GM23248 (cell line): ENCODE measurements at places on chromosomes 16 and 17.

- no peak for DNase-seq
These were observed 24.1 kb downstream of the TMEM204 start for GRCh38 chr16:1557576-1557975.

GRCh38 chr17:291587-291986 is 61.0 kb downstream of the RPH3AL start:
- no peak for DNase-seq

- no peak for DNase-seq
These were observed 426.6 kb downstream of the HAPSTR1 start for GRCh38 chr16:9518051-9518450.

- no peak for DNase-seq
These were observed 16.6 kb upstream of the IL21R start for GRCh38 chr16:27385398-27385797.

DNA sequence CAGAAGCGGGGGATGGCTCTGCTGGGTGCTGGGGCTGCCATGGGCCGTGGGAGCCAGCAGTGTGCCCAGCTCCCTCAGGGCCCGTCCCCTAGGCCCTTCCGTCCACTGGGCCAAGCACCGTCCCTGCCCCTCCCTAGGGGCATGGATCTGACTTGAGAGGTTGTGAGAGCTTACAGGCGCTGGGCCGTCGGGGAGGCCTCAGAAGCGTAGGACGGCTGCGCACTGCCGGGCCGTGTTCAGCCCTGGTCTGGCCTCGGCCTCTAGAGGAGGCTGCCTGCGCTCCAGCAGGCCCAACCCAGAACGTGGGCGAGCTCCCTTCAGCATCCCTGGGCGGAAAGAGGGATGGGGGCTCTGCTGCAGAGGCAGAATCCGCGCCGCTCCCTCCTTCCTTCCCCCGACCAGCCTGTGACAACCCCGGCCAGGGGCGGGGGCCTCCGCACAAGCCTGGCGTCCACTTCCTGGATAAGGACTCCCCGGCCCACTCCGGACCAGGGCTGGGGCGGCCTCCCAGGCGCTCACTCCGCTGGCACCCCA is 685 bp upstream of the MPG start:
- peak; percentile 87 for DNase-seq
